ENCODE measurements at places on chromosomes 7 and 10. TPM values are rescaled to one million over a fixed set of nuclear protein-coding genes. Genes with fewer than 3 reads are reported as not detected.

DNA sequence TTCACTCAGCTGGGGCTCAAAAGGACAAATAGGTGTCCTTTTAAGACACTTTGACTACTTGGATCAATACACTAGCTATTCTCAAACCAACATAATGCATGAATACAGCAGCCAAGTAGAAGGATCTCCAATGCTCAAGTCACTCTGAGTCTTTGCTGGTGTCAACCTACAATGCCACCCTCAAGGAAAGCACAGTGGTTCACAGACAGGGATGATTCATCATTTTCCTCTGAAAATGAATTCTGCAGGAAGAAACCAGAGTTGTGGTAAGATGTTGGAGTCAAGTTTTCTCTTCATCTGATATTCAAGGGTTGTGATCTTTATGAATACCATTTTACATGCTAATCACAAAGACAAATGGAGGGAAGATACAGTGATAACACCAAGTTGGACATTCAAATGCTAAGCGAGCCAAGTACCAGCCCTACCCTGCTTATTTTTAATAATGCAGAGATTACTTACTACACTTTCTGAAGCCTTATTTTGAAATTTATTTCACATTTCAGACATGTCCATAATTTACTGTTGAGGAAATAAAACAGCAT lies 143.1 kb upstream of the FGFR2 start:
- no peak overlapping the region for H3K27ac ChIP-seq
- no peak overlapping the region for H3K4me3 ChIP-seq
- no peaks in the 10 kb centered on the region for H3K4me1 ChIP-seq
- no peaks in the 10 kb centered on the region for H3K36me3 ChIP-seq
- no peaks in the 10 kb centered on the region for H3K27me3 ChIP-seq

GRCh38 chr10:8498881-8499280 lies 444.4 kb downstream of the GATA3 start:
- H3K27me3 ChIP-seq: no peaks in the 10 kb centered on the region
- H3K4me1 ChIP-seq: peaks cover 14% of the 10 kb centered on the region
- H3K4me3 ChIP-seq: no peak overlapping the region
- no peaks in the 10 kb centered on the region for H3K36me3 ChIP-seq

GRCh38 chr7:155965010-155965409 lies 152.7 kb upstream of the SHH start:
- H3K27me3 ChIP-seq: no peaks in the 10 kb centered on the region
- no peaks in the 10 kb centered on the region for H3K36me3 ChIP-seq
- no peak overlapping the region for H3K27ac ChIP-seq
- no peak overlapping the region for H3K4me3 ChIP-seq
- H3K4me1 ChIP-seq: no peaks in the 10 kb centered on the region
- no peak for DNase-seq

DNA sequence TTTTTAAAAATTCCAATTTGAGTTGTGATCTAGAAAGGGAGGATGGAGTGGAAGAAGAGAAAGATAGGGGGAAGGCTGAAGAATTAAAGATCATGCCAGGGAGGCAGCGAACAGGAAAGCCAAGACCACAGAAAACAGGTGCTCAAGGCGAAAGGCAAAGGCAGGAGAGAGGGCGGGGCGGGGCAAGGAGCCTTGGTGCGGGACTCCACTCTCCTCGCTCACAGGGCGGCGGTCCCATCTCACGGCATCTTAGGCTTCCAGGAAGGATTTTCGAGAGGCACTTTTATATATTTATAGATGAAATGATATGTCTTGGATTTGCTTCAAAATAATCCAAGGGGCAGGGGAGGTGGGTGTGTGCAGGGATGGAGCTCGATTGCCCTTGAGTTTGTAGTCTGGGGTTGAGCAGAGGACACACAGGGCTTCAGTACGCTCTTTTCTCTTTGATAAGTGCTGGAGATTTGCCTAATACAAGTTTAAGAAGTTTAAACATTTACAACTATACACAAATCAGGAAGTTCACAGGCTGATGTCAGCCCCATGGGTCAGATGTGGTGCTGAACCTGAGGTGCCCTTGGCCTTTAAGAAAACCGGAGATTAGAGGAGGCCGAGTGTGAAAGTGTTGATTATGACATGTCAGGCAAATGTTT lies 161.1 kb downstream of the PRKAG2 start:
- H3K4me1 ChIP-seq: no peaks in the 10 kb centered on the region
- H3K4me3 ChIP-seq: no peak overlapping the region
- H3K36me3 ChIP-seq: no peaks in the 10 kb centered on the region

GRCh38 chr7:7682861-7683260 lies 35.5 kb downstream of the RPA3 start:
- H3K27me3 ChIP-seq: no peaks in the 10 kb centered on the region
- no peak overlapping the region for H3K4me3 ChIP-seq
- no peak overlapping the region for H3K27ac ChIP-seq
- H3K4me1 ChIP-seq: peaks cover 4% of the 10 kb centered on the region
- DNase-seq: no peak
- no peaks in the 10 kb centered on the region for H3K36me3 ChIP-seq

DNA sequence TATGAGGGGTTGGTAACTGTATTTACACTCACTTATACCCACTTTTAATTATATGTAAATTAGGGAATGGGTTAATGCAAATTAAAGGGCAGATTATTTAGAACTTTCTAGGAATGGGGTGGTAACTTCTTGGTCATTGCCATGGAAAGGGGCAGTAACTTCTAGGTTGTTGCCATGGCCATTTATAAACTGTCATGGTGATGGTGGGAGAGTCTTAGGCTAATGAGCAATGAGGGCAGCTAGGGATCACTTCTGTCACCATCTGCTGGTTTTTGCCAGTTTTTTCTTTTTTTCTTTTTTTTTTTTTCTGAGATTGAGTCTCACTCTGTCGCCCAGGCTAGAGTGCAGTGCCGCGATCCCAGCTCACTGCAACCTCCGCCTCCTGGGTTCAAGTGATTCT lies 33.1 kb downstream of the NAPEPLD start:
- H3K4me3 ChIP-seq: no peak overlapping the region
- H3K4me1 ChIP-seq: peaks cover 4% of the 10 kb centered on the region
- no peak for DNase-seq
- no peaks in the 10 kb centered on the region for H3K36me3 ChIP-seq
- H3K27ac ChIP-seq: no peak overlapping the region

The DGKI gene
- 3.4 TPM for total RNA-seq

DNA sequence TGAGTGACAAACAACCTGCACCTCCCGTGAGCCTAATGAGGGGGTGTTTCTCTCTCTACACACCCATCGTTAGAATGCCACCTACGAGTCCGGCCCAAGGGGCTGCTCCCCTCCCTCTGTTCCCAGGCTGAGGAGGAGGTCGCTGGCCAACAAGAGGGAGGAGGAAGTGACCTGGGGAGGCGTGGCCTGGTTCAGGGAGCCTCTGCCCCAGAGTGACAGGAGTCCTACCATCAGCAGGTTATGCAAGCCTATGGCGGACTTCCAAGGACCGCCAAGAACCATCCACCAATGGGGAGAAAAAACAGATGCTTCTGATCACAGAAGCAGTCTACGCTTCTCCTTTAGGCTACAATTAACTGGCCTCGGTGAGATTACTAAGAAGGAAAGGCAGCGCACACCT lies 12.3 kb upstream of the EGFR start:
- H3K4me3 ChIP-seq: no peak overlapping the region
- no peaks in the 10 kb centered on the region for H3K36me3 ChIP-seq

The GNGT1 gene
- total RNA-seq: 0.06 TPM

The PHKG1 gene
- total RNA-seq: not detected

The FAM131B gene
- total RNA-seq: 20.1 TPM

DNA sequence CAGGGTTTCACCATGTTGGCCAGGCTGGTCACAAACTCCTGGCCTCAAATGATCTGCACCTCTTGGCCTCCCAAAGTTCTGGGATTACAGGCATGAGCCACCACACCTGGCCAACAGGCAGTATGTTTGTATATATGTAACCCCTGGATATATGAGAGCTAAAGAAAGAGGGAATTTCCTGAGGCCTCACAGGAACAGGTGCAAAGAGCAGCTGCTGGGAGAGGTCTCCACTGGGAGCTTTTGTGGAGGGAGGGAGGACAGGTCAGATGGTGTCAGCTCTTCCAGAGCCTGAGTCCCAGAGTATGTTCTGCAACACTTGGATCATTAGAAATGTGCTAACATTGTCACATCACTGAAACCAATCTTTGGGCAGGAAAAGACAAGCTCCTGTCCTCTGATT lies 110.1 kb upstream of the KIF5B start:
- H3K27ac ChIP-seq: no peak overlapping the region
- no peaks in the 10 kb centered on the region for H3K36me3 ChIP-seq
- no peak overlapping the region for H3K4me3 ChIP-seq
- DNase-seq: no peak
- no peaks in the 10 kb centered on the region for H3K4me1 ChIP-seq
- no peaks in the 10 kb centered on the region for H3K27me3 ChIP-seq

GRCh38 chr7:5528815-5529442 lies 105.3 kb upstream of the TNRC18 start:
- H3K4me3 ChIP-seq: peak overlapping the region; percentile 95
- DNase-seq: no peak
- H3K27ac ChIP-seq: peak overlapping the region; percentile 100
- no peaks in the 10 kb centered on the region for H3K36me3 ChIP-seq

The GRID1 gene
- total RNA-seq: 0.31 TPM

- peaks cover 54% of the 10 kb centered on the region for H3K4me1 ChIP-seq
- no peak overlapping the region for H3K27ac ChIP-seq
- DNase-seq: no peak
- H3K4me3 ChIP-seq: no peak overlapping the region
- H3K36me3 ChIP-seq: no peaks in the 10 kb centered on the region
Observed at GRCh38 chr7:120504386-120504785, 231.4 kb downstream of the KCND2 start.

DNA sequence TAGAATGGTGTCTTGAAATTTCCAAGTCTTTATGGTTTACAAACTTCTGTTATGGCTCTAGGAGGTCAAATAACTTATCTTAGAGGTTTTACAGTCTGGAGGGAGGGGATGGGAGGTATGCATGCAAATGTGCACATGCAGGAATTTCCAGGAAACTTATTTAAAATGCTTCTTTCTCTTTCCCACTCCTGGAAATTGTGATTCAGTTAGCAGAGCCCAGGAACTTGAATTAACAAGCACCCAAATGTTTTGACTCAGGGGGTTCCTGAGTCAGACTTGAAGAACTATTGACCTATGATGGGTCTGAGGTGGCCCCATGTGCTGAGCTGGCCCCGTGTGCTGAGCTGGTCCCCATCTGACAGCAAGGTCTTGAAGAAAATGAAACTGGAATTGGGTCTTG lies 669.4 kb downstream of the INHBA start:
- no peak overlapping the region for H3K27ac ChIP-seq
- peaks cover 7% of the 10 kb centered on the region for H3K4me1 ChIP-seq
- no peak for DNase-seq
- H3K4me3 ChIP-seq: no peak overlapping the region
- H3K36me3 ChIP-seq: no peaks in the 10 kb centered on the region

The CHAT gene
- not detected for total RNA-seq

DNA sequence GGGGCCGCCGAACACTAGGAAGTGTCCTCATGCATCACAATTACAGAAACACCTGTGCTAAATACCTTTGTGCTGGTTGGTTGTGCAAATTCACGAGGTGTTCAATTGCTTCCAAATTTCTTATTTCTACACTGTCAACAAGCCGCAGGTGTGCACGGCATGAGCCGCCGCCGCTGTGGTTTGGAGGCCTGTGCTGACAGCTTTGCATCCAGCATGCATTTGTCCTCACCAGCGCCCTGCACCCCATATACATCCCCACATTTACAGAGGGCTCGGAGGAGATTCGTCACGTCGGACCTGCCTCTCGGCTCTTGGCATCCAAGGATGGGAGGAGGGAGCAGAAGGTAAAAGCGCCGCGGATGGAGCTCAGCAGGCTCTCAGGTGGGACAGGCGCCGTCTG lies 305.3 kb upstream of the MKI67 start:
- no peak overlapping the region for H3K27ac ChIP-seq
- H3K36me3 ChIP-seq: no peaks in the 10 kb centered on the region
- no peaks in the 10 kb centered on the region for H3K27me3 ChIP-seq
- H3K4me1 ChIP-seq: peaks cover 7% of the 10 kb centered on the region

- peak; percentile 7 for DNase-seq
- no peak overlapping the region for H3K27ac ChIP-seq
- H3K27me3 ChIP-seq: peaks cover 14% of the 10 kb centered on the region
- H3K36me3 ChIP-seq: no peaks in the 10 kb centered on the region
Observed at GRCh38 chr10:15169555-15170401, 1.3 kb upstream of the NMT2 start.

DNA sequence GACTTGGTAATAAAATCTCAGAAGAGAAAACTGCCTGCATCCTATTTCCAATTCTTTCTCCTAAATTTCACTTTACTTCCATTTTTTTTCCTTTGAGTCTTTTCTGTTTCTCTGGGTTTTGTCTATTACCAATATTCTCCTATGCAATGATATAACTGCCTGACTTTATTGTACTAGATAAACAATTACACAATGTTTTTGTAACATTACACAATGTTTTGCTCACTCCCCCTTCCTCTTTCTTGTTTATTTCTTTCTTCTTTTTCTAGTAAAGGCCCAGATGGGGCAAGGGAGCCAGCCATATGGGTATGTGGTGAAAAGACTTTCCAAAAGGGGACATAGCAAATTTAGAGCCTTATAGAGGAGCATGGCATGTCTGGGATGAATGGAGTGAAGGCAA lies 278.7 kb upstream of the PHYHIPL start:
- no peaks in the 10 kb centered on the region for H3K4me1 ChIP-seq
- H3K36me3 ChIP-seq: no peaks in the 10 kb centered on the region

The NUDT13 gene
- 3.0 TPM for total RNA-seq

All from neural progenitor cell (in vitro differentiated cells).